Foreskin fibroblast (primary cell): ENCODE measurements at places on chromosomes 13 and 19.

DNA sequence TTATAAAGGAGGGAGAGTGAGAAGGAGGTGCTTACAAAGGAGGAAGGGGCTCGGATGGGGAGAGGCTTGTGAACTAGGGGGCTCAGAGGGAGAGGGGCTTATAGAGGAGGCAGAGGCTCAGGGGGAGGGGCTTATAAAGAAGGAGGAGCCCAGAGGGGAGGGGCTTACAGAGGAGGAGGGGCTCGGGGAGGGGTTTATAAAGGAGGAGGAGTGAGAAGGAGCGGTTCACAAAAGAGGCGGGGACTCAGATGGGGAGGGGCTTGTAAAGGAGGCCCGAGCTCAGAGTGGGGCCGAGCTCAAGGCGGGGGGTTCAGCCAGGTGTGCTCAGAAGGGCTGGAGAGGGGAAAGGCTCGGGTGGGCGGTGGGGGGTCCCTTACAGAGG lies 500 bp downstream of the SMIM24 start:
- DNase-seq: no peak

DNA sequence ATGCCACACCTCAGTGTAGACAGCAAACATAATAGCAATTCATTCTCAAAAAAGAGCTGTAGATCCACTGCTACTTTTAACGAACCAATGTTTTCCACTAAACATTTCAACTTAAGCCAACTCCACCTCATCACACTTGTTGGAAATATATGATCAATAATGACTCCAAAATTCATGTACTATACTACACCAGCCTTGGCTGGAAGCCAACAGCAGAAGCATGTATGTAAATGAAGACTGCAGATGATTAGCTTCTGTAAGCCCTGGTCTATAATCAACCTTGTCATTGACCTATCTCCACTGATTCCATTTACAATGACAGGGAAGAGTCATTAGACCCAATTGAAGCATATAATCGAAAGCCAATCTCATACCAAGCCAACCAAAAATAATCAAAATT lies 71.7 kb downstream of the STK24 start:
- no peak for DNase-seq

GRCh38 chr13:28548872-28549271 lies 53.9 kb upstream of the FLT1 start:
- DNase-seq: no peak

GRCh38 chr13:43360892-43361610 lies 337.7 kb downstream of the DNAJC15 start:
- no peak for DNase-seq

DNA sequence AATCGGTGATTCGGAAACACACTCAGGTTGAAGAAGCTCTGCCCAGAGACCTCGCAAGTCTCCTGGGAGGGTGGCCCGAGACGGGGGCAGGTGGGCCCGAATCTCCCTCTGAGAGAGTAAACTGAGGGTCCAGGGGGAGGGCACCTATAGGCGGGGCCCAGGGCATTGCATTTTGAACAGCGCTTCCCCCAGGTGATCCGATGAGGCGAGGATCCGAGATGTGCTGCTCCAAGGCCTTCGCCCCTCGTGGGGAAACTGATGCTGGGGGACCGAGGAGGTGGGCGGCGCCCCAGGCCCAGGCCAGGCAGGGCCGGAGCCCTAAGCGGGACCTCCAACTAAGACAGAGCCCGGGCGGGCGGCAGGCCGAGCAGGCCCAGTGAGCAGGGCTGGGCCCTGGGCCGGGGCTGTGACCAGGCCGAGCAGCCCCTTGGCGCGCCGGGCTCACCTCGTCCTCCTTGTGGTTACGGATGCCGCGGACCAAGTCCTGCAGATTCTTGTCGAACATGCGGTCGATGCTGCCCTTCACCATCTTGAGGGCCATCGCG lies 500 bp downstream of the AP3D1 start:
- DNase-seq: peak; percentile 32
